ENCODE measurements at places on chromosomes 5 and 9.

- no peak for DNase-seq
Observed at GRCh38 chr5:144196612-144197011, 25.9 kb downstream of the KCTD16 start.

DNA sequence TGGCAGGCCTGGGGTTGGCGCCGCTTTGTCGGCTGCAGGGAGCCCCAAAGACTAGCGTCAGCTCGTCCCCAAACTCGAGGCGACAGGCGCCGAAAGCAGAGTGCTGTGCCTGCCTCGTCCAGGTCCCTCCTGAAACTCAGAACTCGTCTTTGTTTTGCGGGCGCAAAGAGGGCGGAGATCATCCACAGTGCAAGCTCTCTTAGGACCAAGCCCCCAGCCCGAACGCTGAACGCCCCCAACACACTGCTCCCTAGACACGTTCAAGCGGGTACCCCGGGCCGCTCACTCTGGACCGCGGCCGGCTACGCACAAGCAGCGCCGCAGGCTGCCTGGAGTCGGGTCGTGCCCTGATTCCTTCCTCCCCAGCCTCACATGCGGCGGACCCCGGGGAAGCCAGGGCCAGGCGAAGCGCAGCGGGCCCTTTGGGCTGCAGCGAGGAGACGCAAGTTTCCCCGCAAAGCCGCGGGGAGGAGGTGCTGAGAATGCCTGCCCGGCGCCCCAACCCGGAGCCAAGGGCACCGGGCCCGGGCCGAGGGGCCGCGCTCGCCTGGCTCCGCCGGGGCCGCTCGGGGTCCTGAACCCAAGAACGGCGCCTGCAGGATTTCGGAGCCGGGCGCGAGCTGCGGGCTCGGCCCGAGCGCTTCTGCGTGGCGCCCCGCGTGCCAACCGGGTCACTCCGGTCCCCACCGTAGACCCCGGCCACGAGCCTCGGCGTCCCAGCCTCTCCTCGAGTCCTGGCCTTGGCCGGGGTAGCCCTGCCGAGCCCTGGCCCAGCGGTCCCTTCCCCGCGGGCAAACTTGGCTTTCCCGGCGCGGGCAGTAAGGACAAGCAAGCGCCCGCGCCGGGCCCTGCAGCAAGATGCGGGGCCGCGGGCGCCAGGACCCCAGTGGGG lies 738 bp downstream of the FSTL4 start:
- DNase-seq = no peak

GRCh38 chr5:151902215-151902614 lies 22.4 kb downstream of the GLRA1 start:
- DNase-seq = no peak

DNA sequence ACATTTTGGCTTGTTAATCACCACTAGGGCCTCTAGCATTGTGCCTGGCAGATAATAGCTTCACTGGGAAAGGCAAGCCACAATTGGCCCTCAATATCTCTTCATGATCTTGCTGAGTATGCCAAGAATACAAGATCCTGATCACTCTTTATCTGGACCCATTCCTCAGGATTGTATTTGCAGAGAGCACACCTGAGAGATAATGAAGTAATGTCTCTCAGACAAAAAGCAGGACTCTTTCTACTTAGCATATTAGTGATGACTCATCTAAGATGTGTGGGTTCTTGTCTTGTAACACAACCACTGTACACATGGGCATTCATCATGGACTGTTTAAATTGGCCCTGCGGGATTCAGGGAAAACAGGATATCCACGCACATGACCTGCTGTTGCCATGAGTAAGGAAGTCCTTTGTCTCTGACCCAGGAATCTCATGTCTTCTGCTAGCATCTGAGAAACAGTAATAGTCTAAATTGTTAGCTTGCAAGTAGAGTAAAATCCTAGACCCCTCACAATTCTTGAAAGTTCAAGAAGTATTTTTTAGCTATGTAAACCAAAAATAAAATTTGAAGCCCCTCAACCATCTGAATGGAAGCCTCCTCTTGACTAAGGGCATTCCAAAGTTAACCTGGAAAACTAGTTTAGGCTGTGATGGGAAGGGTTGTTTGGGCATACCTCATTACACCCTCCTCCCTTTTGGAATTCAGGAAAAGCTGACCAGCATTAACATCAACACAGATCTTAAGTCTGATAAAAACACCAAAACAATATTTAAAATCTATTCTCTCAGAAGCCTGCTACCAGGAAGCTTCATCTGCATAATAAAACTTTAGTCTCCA lies 28.0 kb upstream of the NFIL3 start:
- no peak for DNase-seq

- DNase-seq = no peak
Observed at GRCh38 chr9:69136779-69137178, 37.3 kb upstream of the TJP2 start.

- no peak for DNase-seq
Observed at GRCh38 chr9:127129073-127129717, 6.8 kb upstream of the ANGPTL2 start.

- DNase-seq = no peak
Observed at GRCh38 chr9:38390851-38391250, 1.7 kb upstream of the ALDH1B1 start.

GRCh38 chr9:5425006-5425628 lies 12.6 kb downstream of the PLGRKT start:
- DNase-seq = no peak
